ENCODE measurements at places on chromosomes 16 and 17.

- DNase-seq: no peak
Measured at GRCh38 chr16:68717684-68718083, 19.4 kb upstream of the CDH1 start.

GRCh38 chr17:75345514-75346167 lies 56.4 kb upstream of the SLC25A19 start:
- DNase-seq: peak; percentile 61

DNA sequence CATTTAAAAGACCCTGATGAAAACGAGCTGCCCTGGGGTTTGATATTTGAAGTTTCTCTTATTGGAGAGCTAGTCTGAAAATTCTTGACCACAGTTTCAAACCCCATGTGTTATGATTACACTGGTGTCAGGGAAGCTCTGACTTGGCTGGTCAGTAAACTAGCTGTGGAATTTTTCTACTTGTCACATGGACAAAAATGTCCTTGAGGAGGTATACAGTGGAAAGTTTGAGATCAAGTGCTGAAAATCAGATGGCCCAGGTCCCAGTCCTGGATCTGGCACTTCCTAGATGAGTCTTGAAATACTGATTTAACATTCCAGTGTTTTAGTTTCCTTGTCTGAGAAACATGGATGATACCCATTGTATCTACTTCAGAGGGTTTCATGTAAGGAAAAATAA lies 30.7 kb upstream of the SOX9 start:
- DNase-seq: no peak

DNA sequence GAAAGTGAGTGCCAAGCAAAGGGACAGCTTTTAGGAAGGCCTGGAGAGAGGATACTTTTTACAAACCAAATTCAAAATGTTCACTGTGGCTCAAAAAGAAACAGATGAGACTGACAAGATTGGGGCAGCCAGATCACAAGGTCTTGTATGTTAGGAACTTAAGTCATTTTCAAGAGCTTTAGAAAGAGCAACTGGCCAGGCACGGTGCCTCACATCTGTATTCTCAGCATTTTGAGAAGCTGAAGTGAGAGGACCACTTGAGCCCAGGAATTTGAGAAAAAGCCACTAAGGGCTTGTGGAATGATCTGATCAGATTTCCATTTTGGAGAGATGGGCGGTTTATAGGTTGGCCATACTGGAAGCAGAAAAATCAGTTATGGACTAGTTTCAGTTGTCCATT lies 17.2 kb downstream of the SPAG9 start:
- DNase-seq: no peak

- no peak for DNase-seq
Measured at GRCh38 chr17:55990332-55991006, 162.8 kb upstream of the ANKFN1 start.

GRCh38 chr17:46995841-46996571 lies 17.0 kb upstream of the RPRML start:
- no peak for DNase-seq

DNA sequence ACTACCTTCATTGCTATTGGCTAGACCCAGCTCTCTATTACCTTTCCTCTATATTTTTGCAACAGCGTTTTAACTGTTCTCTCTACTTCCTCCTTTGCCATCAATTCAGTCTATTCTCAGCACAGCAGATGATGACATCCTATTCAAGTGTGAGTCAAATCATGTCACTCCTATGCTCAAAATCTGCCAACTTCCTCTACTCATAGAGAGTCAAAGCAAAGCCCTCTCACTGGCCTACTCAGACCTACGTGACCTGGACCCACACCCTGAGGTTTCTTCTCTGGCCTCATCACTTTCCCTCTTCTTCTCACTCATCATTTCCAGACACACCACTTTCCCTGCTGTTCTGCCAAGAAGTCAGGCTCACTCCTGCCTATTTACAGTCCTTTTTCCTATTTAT lies 289.0 kb upstream of the AXIN2 start:
- no peak for DNase-seq

- DNase-seq: peak; percentile 54
Measured at GRCh38 chr17:78168903-78169793, 767 bp downstream of the SYNGR2 start.

DNA sequence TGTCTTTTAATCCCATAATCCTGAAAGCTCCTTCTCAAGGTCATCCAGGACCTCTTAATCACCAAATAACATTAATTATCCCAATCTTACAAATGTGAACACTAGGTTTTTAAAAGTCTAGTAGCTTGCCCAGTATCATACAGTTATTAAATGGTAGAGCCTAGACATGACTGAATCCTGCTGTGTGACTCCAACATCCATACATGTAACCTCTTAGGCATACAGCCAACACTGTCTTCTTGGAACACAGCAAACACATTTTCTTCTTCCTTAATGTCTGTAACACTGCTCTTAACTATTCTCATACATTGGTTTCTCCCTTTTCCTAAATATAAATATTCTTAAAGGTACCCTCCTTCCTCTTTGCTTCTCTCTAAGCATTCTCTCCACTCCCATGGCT lies 13.7 kb downstream of the BRIP1 start:
- DNase-seq: no peak

- no peak for DNase-seq
Measured at GRCh38 chr17:54117452-54117851, 294.7 kb downstream of the KIF2B start.

- no peak for DNase-seq
Measured at GRCh38 chr17:37039269-37039668, 90.5 kb downstream of the AATF start.

Measured in CD4-positive, alpha-beta T cell treated with Interleukin-6 for 4 hours (primary cell).